Foreskin keratinocyte (primary cell): ENCODE measurements at places on chromosomes 12 and 14.

DNA sequence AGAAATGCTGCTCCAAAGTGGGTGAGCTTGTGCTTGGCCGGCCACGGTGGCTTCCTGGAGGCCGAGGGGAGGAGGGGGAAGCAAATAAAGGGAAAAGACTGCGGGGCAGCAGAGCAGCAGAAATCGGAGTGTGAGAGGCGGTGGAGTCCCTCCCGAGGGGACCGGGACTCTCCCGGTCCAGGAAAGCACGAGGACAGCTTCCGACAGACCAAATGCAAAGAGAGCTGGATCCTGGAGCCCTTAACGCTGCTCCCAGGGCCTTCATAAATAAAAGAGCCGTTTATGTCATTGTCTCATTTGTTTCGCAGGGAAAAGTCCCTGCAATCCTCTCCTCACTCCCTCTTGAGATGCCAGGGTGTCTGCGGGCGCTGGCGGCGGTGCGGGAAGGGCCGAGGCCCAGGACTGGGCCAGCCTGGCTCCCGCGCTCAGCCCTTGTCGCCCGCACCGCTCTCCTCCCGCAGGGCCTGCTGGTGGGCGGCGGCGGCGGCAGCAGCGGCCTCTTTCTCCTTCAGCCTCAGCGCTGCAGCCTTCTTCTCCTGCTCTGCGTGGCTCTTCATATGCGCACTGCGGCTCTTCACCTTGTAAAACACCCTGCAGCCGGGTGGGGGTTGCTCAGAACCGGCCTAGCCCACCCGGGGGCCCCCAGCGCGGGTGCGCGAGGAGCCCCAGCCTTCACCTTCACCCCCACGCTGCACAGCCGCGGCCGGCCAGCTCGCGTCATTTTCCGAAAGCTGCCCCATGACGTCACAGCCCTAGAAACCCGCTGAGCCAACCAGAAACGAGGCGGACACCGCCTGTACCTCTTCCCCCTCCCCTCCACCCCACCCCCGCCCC, 4.5 kb upstream of the PNMA1 start:
- DNase-seq = no peak

DNA sequence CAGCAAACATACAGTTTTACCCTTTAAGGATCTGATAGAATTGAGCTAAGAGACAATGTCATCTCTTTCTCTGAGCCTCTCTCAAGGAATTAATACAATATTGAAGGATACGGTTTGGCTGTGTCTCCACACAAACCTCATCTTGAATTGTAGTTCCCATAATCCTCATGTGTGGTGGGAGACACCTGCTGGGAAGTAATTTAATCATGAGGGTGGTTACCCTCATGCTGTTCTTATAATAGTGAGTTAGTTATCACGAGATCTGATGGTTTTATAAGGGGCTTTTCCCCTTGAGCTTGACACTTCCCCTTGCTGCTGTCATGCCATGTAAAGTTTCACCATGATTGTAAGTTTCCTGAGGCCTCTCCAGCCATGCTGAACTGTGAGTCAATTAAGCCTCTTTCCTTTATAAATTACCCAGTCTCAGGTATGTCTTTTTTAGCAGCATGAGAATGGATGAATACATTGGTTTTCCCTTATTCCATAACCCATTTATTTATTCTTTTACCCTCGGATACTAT, 47.6 kb downstream of the TMEM30B start:
- no peak for DNase-seq

GRCh38 chr12:127556231-127556886, 710.6 kb upstream of the TMEM132C start:
- DNase-seq = no peak

DNA sequence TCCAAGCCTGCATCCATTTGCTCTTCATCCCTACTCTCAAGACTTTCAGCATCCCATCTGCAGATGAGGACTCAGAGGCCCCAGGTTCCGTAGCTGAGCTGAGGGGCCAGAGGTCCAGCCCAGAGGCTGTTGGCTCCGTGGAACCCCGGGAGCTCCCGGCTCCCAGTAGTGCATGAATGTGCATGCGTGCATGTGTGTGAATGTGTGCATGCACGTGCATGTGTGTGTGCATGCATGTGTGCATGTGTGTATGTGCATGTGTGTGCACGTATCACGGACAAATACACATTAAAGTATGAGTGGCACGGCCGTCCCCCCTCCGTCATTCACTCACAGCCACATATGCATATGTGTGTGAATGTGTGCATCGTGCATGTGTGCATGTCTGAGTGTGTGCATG, 149.9 kb downstream of the KIF26A start:
- DNase-seq = no peak
